WERI-Rb-1 (cell line): ENCODE measurements at places on chromosomes 3 and 15.

DNA sequence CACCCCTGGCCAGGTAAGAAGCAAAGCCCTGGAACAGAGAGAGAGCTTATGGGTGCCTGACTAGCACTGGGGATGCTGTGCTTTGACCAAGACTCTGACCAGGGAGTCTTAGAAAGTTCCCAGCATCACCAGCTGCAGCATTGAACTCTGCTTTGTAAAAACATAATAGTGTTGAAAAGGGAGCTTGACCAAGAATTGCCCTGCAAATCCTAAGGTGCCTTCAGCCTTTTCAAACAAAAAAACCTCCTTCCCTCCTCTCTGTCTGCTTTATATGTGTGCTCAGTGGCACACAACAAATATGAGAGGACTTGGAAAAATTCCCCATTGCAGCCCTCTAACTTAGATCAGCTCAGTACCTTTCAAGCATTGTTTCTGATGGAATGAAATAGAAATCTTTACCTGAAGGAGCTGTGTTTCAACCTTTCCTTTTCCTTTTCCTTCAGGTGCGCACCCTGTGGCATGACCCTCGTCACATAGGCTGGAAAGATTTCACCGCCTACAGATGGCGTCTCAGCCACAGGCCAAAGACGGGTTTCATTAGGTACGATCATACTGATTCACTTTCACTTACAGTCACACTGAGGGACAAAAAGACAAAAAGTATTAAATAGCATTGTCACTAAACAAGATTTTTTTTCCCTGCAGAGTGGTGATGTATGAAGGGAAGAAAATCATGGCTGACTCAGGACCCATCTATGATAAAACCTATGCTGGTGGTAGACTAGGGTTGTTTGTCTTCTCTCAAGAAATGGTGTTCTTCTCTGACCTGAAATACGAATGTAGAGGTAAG is 13.0 kb downstream of the THBS1 start:
- no peak for DNase-seq

DNA sequence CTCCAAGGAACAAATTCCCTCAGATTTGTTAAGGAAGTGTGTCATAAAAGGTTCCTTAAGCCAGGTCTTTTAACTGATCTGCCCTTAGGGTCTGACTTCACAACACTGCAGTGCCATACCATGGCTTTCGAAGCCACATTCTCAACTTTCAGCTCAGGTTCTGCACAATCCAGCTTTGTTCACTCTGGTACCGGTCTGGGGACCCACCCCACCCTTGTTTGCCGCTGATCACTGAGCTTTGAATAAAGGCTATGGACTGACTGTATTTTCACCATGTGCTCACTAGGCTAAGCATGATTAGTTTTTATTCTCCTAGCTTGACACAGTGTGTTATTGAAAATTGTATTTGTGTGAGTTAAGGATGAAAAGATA is 15.9 kb downstream of the SNX1 start:
- no peak for DNase-seq

GRCh38 chr15:95417761-95418160 is 912.7 kb upstream of the NR2F2 start:
- DNase-seq: no peak

- no peak for DNase-seq
Observed at GRCh38 chr3:114856835-114857234, 290.3 kb downstream of the ZBTB20 start.

- DNase-seq: no peak
Observed at GRCh38 chr3:182597621-182598041, 195.7 kb upstream of the ATP11B start.

GRCh38 chr3:180580934-180581333 is 21.0 kb upstream of the TTC14 start:
- no peak for DNase-seq

- no peak for DNase-seq
Observed at GRCh38 chr15:60584355-60584998, 105.5 kb upstream of the ICE2 start.

DNA sequence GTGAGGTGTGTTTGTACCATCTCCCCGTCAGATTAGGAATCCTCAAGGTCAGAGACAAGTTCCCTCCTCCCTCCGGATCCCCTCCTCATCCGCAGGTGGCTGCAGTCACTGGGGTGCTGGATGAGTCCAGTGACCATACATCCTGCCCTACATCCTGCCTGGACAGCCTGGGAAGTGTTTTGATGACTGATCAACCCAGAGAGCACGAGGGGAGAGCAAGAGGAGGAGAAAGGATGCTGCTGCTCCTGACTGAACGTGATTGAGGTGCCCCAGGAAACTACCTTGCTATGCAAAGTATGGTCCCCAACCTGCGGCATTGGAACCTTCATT is 65.1 kb downstream of the SLC12A8 start:
- no peak for DNase-seq

DNA sequence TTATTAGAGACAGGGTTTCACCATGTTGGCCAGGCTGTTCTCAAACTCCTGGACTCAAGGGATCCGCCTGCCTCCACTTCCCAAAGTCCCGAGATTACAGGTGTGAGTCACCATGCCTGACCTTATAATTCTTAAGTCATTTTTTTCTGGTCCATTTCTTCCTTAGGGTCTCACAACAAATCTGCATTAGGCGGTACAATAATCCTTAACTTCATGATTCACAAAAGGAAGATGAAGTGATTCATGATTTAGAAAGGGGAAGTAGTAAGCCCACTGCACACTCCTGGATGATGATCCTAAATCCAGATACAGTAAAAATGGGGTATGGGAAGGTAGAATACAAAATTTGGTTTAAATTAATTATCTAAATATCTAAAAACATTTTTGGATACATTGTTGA is 45.0 kb upstream of the TKT start:
- no peak for DNase-seq

DNA sequence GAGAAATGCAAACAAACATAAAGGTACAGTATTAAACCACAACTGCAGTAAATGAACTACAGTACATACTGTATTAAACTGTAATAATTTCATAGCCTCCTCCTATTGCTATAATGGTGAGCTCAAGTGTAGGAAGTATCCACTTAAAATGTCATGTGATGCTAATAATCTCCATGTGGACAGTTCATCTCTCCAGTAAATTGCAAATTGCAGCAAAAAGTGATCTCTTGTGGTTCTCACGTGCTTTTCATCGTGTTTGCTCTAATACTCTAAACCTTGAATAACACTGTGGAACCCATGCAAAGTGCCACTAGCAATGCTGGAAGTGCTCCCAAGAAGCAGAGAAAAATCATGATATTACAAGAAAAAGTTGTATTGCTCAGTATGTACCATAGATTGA is 9.2 kb upstream of the FNDC3B start:
- no peak for DNase-seq

DNA sequence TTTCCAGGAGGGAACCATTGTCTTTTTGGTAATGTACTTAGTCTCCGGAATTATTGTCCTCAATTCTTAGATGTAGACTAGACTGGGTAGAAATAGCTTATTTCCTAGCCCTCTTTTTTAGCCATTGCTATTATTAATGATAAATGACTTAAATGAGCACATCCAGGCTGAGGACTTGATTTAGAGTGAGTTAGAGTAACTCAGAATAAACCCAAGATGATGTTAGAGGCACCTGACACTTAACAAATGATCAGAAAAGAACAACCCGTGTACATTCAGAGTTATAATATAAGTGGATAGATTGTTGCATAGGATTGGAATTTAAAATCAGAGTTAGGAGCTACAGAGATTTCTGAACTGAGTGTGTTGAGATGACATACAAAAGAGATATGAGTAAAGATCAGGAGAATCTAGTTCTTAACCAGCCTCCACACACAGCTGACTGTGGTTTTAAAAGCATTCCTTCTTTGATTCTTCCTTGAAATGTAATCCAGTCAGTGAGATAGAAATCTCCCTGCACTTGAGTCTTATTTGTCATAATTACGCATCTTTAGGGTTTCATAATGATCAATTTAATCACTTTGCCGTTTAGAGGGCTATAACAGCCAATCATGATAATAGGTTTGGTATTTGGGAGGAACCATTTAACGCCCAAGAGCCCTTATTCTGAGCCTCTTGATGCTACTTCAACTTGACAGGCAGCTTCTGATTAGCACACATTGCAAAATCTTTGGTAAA is 366.5 kb downstream of the GAP43 start:
- no peak for DNase-seq
